ENCODE measurements at places on chromosomes 7 and 10. TPM values are rescaled to one million over a fixed set of nuclear protein-coding genes. Genes with fewer than 3 reads are reported as not detected.
A peak's percentile ranks its signal among the peaks of the same experiment; 100 is the strongest.

GRCh38 chr10:4046030-4046429 lies 261.0 kb upstream of the KLF6 start:
- DNase-seq, result no peak
- no peaks in the 10 kb centered on the region for H3K4me1 ChIP-seq
- no peaks in the 10 kb centered on the region for H3K36me3 ChIP-seq

- no peak overlapping the region for H3K27ac ChIP-seq
- H3K27me3 ChIP-seq, result no peaks in the 10 kb centered on the region
- no peak overlapping the region for H3K4me3 ChIP-seq
- H3K4me1 ChIP-seq, result no peaks in the 10 kb centered on the region
- peak; percentile 74 for DNase-seq
Observed at GRCh38 chr10:111281516-111281915, 204.7 kb downstream of the ADRA2A start.

GRCh38 chr10:122421742-122422141 lies 32.7 kb upstream of the ARMS2 start:
- no peak overlapping the region for H3K4me3 ChIP-seq
- no peaks in the 10 kb centered on the region for H3K36me3 ChIP-seq
- DNase-seq, result no peak
- peaks cover 12% of the 10 kb centered on the region for H3K4me1 ChIP-seq
- H3K27me3 ChIP-seq, result no peaks in the 10 kb centered on the region
- H3K27ac ChIP-seq, result no peak overlapping the region

GRCh38 chr10:103560886-103561285 lies 67.4 kb downstream of the NEURL1 start:
- no peak overlapping the region for H3K4me3 ChIP-seq
- H3K27ac ChIP-seq, result no peak overlapping the region
- peaks cover 8% of the 10 kb centered on the region for H3K27me3 ChIP-seq

DNA sequence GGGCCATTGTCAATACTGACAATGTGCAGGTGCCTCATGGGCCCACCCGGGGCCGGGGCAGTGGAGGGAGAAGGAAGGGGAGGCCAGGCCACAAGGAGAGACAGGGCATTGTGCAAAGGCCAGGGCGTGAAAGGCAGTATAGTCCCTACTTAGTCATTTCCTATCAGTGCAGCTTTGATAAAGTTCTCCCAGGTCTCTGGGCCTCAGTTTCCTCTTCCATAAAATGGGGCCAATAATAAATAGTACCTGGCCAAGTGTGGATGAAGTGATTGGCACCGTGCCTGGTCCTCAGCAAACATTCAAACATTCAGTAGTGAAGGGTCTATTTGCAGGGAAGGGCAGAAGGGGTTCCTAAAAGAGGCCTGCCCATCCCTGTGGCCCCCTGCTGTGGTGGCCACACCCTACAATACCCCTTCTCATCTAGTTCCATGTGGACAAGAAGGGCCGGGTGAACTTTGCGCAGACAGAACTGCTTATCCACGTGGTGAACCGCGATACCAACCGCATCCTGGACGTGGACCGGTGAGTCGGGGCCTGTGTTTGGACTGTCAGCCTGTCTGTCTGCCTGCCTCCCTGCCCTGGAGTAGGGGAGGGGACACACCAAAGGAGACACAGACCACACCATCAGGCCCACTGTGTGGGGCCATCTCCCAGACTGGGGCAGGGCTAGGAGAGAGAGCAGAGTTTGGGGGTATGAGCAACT lies 36.9 kb upstream of the VSIR start:
- DNase-seq, result no peak
- no peaks in the 10 kb centered on the region for H3K36me3 ChIP-seq
- no peak overlapping the region for H3K27ac ChIP-seq

DNA sequence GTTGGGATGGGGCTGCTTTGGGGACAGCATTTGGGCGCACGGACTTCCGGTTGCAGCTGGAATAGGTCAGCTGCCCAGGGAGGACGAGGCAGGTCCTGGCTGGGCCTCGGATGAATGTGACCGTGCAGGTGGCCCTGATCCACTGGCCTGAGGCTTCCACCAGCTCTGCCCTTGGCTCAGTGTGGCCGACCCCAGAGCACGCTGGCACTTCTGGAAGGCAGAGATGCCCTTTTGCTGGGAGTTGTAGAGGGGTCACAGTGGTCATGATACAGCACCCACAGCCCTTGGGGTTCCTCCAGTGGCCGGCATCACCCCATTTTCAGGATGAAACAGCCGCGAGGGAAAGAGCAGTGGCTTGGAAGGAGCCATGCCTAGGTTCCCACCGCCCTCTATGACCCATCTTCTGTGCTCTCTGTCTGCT lies 19.0 kb downstream of the ADCY1 start:
- no peaks in the 10 kb centered on the region for H3K4me1 ChIP-seq
- H3K27ac ChIP-seq, result no peak overlapping the region
- DNase-seq, result no peak
- H3K27me3 ChIP-seq, result no peaks in the 10 kb centered on the region

DNA sequence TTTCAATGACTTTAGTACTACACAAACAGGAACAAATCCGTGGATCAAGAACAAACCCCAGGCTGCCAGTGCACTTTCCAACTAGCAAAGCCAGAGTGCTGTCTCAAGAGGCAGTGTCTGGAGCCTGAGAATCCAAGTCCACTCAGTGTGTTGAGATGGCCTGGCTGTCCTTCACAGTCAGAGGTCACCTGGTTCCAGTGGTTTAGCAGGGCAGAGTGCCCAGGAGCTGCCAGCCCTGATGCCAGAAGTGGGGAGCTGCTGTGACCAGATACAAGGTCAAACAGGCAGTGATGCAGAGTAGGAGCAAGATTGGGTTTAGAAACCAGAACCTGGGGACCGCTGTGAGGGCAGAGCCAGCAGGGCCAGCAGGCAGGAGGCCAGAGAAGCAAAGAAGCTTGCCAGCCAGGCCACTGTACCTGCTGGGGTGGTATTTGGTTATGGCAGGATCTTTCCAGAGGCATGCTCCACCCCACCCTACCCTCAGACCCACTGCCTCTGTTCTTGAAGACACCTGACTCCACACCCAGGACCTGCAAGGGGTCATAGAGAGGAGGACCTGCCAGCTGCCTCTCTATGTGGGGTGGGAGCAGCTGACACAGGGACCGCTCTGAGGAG lies 35.6 kb upstream of the C10orf90 start:
- no peaks in the 10 kb centered on the region for H3K36me3 ChIP-seq
- no peak for DNase-seq
- peaks cover 15% of the 10 kb centered on the region for H3K4me1 ChIP-seq
- no peaks in the 10 kb centered on the region for H3K27me3 ChIP-seq
- no peak overlapping the region for H3K4me3 ChIP-seq

DNA sequence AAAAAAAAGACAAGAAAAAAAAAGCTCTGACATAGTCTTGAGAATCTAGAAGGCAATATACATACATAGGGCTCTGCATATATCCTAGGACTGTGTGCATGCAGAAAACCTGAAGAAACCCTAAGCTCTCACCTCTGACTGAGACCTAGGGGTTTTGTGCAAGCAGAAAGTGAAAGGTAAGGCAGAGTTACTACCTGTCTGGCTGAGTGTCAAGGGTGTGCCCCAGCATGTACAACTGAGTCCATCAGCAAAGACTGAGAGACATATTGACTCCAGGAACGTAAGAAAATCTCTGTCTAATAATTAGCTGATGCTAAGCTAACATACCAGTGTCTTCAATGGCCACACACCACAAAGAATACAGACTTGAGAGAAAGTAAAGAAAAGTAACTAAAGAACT lies 16.3 kb upstream of the HNRNPH3 start:
- H3K36me3 ChIP-seq, result peaks cover 6% of the 10 kb centered on the region
- H3K27me3 ChIP-seq, result no peaks in the 10 kb centered on the region
- no peaks in the 10 kb centered on the region for H3K4me1 ChIP-seq
- no peak overlapping the region for H3K27ac ChIP-seq

DNA sequence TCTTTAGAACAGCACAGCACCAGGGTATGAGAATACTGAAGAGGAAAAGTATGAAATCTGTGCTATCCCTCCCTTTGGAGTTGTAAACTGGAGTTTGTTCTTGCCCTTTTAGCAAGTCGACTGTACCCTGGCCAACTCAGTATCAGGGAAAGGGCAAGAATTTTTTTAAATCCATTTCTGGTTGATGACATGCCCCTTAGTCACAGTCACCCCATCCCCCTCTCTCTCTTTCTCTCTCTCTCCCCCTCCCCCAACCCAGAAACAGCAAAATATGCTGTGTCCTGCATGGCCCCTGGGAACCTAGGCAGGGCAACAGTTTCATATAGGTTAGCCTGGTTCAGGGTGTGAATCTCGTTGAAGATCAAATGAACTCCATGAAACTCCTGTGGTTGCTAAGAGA lies 177.7 kb upstream of the ADO start:
- H3K36me3 ChIP-seq, result no peaks in the 10 kb centered on the region
- H3K27ac ChIP-seq, result no peak overlapping the region
- DNase-seq, result peak; percentile 36
- H3K4me1 ChIP-seq, result peaks cover 34% of the 10 kb centered on the region
- H3K27me3 ChIP-seq, result no peaks in the 10 kb centered on the region

DNA sequence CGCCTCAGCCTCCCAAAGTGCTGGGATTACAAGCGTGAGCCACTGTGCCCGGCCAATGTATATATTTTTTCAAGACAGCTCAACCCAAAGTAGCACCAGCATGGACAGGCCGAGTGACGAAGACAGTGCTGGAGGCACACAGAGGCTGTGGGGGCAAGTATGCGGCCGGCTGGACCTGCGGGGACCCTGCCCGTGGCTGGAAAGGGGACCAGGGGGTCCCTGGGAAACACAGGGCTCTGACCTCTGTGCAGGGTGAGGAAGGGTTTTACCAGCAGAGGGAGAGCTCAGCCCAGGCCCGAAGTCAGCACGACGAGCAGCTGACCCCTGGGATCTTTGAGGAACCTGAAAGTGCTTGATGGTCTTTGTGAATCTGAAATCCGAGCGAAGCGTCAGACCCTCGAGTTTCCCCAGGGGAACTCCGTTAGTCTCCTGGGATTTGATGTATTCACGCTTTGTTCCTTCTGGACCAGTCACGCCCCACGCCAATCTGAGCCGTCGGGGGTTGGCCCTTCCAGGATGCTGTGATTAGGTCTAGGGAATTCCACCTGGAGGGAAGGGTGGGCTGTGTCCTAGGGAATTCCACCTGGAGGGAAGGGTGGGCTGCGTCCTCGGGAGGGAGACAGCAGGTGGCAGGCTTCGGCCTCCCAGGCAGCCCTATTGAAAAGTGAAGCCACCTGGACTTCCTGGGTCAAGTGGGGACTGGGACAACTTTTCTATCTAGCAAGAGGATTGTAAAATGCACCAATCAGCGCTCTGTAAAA lies 10.9 kb upstream of the ZFAND2A start:
- H3K36me3 ChIP-seq, result no peaks in the 10 kb centered on the region
- no peaks in the 10 kb centered on the region for H3K4me1 ChIP-seq
- H3K4me3 ChIP-seq, result no peak overlapping the region
- DNase-seq, result peak; percentile 23

DNA sequence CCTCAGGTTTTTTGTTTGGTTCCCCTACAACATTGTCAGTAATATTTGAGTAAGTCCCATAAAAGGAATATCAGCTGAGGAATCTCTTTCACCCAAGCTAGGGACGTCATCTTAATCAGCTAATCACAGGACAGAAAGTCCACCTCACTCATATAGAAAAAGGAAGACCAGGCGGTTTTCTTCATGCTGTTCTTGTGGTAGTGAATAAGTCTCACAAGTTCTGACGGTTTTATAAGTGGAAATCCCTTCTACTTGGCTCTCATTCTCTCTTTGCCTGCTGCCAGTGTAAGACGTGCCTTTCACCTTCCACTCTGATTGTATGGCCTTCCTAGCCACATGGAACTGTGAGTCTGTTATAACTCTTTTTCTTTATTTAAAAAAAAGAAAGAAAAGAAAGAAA lies 308.1 kb upstream of the PFKP start:
- H3K27ac ChIP-seq, result no peak overlapping the region
- H3K27me3 ChIP-seq, result no peaks in the 10 kb centered on the region
- no peaks in the 10 kb centered on the region for H3K4me1 ChIP-seq

- H3K27ac ChIP-seq, result no peak overlapping the region
- no peak overlapping the region for H3K4me3 ChIP-seq
- no peaks in the 10 kb centered on the region for H3K36me3 ChIP-seq
Observed at GRCh38 chr10:67385089-67385488, 310.9 kb downstream of the CTNNA3 start.

DNA sequence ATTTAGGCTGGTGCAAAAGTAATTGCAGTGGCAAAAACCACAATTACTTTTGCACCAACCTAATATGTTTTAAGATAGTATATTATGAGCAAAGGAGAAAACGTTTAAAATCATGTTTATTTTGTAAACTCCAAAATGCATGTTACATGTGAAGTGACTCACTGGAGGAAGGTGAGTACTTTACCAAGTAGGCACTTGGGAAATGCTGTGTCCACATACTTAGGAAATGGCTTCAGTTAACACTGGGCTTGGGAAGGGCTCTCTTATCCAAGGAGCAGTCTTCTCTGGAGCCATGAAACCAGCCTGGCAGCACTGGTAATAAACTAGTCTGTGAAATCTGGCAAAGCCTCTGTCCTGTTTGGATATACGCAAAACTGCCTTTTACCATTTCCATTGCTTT lies 4.4 kb downstream of the RPS24 start:
- peaks cover 76% of the 10 kb centered on the region for H3K4me1 ChIP-seq
- H3K27ac ChIP-seq, result peak overlapping the region; percentile 79
- no peaks in the 10 kb centered on the region for H3K27me3 ChIP-seq
- peak overlapping the region; percentile 94 for H3K4me3 ChIP-seq

DNA sequence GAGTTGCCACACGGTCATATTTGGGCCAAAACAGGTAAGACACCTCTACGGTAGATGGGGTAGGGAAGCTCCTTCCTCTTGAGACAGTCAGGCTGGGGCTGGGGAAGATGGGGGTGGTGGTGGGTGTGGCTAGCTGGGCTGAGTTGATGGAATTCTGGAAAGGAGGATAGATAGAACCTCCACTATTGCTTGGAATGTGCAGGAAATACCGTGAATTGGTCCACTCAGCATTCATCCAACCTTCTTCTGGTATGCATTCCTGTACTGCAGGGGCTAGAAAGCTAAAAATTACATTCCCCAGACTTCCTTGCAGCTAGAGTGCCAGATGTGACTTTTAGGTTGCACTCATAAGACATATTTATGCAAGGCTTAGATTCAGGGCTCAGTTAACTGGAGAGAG lies 24.8 kb downstream of the TLX1 start:
- peaks cover 29% of the 10 kb centered on the region for H3K27me3 ChIP-seq
- H3K4me1 ChIP-seq, result no peaks in the 10 kb centered on the region
- H3K4me3 ChIP-seq, result no peak overlapping the region
- no peaks in the 10 kb centered on the region for H3K36me3 ChIP-seq

Gene TRIL
- total RNA-seq, result 5.1 TPM

Gene ZNF789
- 14.2 TPM for total RNA-seq

Gene IKZF1
- total RNA-seq, result 1.8 TPM

Gene NKX2-3
- not detected for total RNA-seq

Gene RNF32
- total RNA-seq, result 0.56 TPM

Gene TMEM139
- total RNA-seq, result 3.6 TPM

Gene STAG3
- total RNA-seq, result 3.4 TPM

Gene COBL
- total RNA-seq, result 51.9 TPM

Measured in GM23338 (cell line).